ENCODE measurements at places on chromosomes 7 and 10.

GRCh38 chr7:101705331-101705730, 76.2 kb upstream of the MYL10 start:
- DNase-seq, result no peak

GRCh38 chr10:51215951-51216834, 141.9 kb downstream of the PRKG1 start:
- no peak for DNase-seq

GRCh38 chr10:83955406-83955805, 183.9 kb upstream of the GHITM start:
- no peak for DNase-seq

DNA sequence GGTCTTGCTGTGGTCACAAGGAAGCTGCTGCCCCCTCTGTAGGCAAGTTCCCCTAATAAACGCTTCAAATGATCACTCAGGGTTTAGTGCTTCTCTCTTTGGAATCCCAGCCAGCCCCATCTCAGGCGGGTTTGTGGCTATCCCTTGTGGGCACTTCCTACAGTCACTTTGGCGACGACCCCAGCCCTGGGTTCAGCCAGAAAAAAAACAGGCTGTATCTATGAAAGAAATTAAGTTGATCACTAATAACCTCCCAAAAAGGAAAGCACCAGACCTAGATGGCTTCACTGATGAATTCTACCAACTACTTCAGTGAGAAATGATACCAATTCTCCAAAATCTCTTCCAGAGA, 208.2 kb downstream of the MAD1L1 start:
- no peak for DNase-seq

- DNase-seq, result no peak
These were observed 14.7 kb upstream of the BMS1 start for GRCh38 chr10:42767906-42768305.

- DNase-seq, result no peak
These were observed 57.0 kb downstream of the KLRG2 start for GRCh38 chr7:139426258-139427028.

DNA sequence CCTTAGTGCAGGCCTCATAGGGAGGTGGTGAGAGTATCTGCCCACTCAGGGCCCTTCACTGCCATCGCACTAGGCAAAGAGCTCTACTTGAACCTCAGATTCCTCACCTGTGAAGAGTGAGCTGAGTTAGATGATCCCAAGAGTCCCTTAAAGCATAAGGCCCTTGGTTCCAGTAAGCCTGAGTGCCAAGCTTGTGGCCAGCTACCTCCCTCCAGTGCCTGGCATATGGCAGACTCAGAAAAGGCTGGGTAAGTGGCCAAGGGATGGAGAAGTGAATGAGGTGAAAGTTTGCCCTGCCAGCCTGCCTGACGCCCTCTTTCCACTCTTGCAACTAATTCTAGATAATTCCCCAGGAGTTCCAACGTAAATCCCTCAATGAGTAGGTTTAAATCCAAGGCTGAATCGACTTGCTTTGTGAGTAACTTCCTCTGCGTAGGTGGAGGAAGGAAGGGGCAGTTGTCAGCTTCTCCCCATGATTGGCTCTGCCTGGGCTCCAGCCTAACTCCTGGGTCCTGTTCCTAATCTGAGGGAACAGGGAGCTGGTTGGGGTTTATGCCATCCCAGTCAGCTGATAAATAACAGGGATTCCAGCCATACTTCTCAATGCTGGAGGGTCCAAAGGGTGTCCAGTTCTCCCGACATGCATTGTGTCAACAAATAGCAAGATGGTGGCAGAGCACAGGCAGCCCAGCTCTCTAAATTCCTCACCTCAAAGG, 14.2 kb downstream of the DUSP5 start:
- no peak for DNase-seq

DNA sequence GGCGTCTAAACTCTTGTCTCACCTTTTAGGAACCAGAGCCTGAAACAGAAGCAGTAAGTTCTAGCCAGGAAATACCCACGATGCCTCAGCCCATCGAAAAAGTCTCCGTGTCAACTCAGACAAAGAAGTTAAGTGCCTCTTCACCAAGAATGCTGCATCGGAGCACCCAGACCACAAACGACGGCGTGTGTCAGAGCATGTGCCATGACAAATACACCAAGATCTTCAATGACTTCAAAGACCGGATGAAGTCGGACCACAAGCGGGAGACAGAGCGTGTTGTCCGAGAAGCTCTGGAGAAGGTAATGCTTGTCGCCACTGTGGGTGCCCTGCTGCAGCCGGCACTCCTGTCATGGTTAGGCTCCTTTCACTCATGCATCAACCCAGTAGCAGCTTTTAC, 113.1 kb downstream of the ZMYND11 start:
- DNase-seq, result no peak

DNA sequence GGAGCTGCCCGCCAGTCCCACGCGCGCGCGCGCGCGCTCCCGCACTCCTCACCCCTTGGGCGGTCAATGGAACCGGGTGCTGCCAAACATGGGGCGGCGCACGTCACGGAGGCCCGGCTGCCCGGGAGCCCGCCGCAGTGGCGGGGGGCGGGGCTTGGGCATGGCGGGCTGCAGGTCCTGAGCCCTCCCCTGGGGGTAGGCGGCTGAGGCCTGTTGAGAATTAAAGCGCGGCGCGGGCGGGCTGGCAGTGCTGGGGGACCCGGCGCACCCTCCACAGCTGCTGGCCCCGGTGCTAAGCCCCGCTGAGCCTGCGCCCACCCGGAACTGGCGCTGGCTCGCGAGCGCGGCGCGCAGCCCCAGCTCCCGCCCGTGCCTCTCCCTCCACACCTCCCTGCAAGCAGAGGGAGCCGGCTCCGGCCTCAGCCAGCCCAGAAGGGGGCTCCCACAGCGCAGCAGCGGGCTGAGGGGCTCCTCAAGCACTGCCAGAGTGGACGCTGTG, 634.2 kb downstream of the ANKRD7 start:
- no peak for DNase-seq

GRCh38 chr7:18425838-18426445, 69.6 kb upstream of the HDAC9 start:
- no peak for DNase-seq

- DNase-seq, result no peak
These were observed 63.2 kb downstream of the CYP51A1 start for GRCh38 chr7:92071032-92071431.

DNA sequence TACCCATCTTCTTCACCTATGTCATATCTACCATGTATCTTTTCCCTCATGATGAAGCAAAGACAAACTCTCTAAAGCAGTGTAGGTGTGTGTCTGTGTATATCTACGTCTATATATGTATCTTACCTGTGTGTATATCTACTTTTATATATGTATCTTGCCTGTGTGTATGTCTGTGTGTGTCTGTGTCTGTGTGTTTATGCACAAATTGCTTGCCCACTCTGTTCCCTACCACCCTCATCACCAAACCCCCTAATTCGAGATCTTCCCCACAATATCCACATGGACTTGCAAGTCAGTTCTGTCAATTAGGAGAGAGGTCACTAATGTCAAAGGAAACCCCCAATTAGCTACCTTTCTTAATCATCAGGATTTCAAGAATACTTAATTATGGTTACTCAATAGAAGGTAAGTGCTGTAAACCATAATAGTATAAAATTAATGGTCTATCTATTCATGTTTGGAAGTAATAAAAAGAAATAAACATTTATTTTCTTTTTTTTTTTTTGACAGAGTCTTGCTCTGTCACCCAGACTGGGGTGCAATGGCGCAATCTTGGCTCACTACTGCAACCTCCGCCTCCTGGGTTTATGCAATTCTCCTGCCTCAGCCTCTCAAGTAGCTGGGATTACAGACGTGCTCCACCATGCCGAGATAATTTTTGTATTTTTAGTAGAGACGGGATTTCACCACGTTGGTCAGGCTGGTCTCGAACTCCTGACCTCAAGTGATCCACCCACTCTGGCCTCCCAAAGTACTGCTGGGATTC, 43.6 kb downstream of the ANKRD61 start:
- no peak for DNase-seq

- DNase-seq, result no peak
These were observed 7.0 kb downstream of the CALML3 start for GRCh38 chr10:5531558-5532306.

DNA sequence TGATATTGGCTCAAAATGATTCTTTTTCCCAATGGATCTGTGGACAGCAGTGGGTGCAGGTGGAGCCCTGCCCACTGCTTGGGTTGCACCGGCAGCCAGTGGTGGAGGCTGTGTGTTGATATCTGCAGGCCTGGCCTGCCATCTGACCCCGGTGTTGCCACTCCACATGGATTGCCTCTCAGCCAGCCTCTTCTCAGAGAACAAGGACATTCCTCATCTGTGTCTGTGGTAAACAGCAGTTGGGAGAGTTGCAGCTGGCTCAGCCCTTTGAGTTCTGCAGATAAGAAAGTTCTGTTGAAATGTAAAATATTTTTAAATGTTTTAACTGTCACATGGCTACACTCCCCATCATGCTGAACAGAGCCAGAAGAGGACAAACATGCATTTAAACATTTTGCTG, 374.9 kb upstream of the CELF2 start:
- DNase-seq, result no peak

- DNase-seq, result no peak
These were observed 253.9 kb downstream of the PPP1R3A start for GRCh38 chr7:113664867-113665266.

DNA sequence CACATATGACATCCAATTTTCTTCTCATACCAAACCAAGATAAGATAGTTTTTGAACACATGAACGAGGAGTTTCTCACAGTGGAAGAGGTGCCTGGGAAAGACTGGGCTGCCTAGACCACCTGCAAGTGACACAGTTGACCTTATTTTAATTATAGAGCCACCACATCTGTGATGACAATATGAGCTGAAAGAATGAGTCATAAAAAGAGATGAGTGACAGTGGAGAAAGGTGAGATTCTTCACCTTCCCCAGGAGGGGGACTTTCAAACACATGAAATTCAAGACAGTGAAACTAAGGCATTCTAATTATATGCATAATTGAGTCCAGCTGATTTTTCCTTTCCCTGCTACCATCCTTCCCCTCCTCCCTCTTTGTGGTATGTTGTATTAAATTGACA, 475.5 kb downstream of the NXPH1 start:
- peak; percentile 7 for DNase-seq

GRCh38 chr7:135321556-135321955, 87.9 kb downstream of the STRA8 start:
- DNase-seq, result peak; percentile 10

- DNase-seq, result no peak
These were observed 186.0 kb downstream of the KIF20B start for GRCh38 chr10:89887406-89887805.
